ENCODE measurements at places on chromosomes 11 and 22.

GRCh38 chr11:66749091-66749490 lies 20.1 kb upstream of the SPTBN2 start:
- DNase-seq, result no peak

- peak; percentile 54 for DNase-seq
Observed at GRCh38 chr11:134037046-134037908, 31.6 kb upstream of the JAM3 start.

GRCh38 chr11:1409108-1409851 lies 19.5 kb downstream of the BRSK2 start:
- no peak for DNase-seq

- no peak for DNase-seq
Observed at GRCh38 chr11:94602430-94603372, 35.5 kb downstream of the PIWIL4 start.

GRCh38 chr11:120974965-120975364 lies 48.9 kb upstream of the TBCEL start:
- no peak for DNase-seq
